ENCODE measurements at places on chromosomes 3 and 15.

DNA sequence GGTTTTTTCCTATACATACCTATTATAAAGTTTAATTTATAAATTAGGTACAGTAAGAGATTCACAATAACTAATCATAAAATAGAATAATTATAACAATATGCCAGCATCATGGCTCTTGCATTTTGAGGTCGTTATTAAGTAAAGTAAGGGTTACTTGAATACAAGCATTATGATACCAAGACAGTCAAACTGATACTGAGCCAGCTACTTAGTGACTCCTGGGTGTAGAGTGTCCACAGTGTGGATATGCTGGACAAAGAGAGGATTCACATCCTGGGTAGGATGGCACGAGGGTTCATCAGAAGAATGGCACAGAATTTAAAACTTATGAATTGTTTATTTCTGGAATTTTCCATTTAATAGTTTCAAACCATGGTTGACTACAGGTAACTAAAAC lies 157.2 kb upstream of the IL12A start:
- DNase-seq, result no peak

DNA sequence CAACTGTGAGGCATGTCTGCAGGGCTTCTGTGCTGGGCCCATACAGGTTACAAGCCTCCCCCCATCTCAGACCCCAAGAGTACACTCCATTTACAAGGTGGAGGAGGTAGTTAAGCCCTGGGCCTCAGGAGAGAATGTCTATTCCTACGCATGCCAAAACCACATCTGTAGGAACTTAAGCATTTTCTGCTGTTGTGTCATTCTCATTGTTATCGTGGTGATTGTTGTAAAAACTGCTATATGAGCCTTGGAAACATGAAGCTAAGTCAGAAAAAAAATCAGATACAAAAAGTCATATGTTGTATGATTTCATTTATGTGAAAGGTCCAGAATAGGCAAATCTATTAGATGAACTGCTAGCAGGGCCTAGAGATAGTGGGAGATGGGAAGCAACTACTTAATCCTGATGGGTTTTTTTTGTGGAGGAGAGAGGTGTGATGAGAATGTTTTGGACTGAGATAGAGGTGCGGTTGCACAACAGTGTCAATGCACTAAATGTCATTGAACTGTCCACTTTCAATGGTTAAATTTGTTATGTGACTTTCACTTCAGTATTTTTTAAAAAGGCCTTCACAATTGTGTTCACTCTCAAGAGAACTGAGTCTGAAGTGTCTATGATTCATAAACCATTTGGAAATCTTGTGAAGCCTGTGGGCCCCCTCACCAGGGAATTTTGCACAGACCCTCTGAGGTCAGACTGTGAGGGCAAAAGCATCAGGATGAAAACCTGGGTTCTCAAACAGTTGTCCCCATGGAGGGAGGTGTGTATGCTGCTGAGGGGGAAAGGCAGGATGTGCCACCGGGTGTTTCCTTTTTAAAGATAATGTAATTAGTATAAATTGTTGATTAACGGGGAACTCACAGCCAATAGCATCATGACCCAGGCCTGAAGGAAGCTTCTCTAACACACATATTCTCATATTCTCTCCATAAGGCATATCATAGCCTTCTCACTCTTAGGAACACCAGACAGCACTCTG lies 3.2 kb downstream of the RTP3 start:
- DNase-seq, result no peak

GRCh38 chr15:35838424-35839111 lies 292.6 kb upstream of the DPH6 start:
- no peak for DNase-seq

DNA sequence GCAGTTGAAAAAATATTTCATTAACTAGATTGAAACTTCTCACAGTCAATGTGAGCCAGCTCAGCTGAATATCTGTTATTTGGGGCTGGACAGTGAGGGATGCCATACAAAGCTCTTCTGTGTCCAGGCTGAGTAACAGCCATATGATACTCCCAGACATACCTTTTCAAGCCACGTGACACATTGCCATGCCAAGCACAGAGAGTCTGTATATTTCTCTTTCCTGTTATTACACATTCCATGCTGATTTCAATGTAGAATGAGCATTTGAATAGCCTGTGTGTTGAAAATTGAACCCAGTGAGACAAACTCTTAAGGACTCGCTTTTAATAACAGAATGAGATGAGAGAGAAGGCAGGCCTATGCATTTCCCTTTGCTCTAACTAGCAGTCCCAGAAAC lies 334.7 kb upstream of the RASGRP1 start:
- no peak for DNase-seq

DNA sequence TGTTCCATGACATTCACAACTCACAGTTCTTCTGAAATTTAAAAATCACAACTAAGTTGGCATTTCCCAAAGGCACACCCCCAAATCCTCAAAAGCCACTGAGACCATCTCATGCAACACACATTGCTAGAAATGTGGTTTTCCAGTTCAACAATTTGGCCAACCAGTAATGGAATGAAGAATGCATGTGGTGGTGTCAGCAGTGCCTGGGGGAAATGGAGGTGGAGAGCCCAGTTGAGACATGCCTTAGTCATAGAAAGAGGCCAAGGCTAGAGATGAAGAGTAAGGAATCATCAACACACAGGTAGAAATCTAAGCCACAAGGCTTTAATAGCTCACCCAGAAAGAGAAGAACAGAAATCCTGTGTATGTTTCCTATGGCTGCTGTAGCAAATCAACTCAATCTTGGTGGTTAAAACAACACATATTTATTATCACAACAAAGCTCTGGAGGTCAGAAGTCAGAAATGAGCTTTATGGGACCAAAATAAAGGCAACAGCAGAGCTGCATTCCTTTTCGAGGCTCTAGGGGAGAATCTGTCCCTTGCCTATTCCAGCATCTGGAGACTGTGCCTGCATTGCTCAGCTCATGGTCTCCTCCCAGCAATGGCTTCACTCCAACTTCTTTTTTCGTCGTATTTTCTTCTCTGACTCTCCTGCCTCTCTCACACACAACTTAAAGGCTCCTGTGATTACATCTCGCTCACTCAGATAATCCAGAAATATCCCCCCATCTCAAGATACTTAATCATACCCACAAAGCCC lies 54.0 kb downstream of the SNTN start:
- no peak for DNase-seq

DNA sequence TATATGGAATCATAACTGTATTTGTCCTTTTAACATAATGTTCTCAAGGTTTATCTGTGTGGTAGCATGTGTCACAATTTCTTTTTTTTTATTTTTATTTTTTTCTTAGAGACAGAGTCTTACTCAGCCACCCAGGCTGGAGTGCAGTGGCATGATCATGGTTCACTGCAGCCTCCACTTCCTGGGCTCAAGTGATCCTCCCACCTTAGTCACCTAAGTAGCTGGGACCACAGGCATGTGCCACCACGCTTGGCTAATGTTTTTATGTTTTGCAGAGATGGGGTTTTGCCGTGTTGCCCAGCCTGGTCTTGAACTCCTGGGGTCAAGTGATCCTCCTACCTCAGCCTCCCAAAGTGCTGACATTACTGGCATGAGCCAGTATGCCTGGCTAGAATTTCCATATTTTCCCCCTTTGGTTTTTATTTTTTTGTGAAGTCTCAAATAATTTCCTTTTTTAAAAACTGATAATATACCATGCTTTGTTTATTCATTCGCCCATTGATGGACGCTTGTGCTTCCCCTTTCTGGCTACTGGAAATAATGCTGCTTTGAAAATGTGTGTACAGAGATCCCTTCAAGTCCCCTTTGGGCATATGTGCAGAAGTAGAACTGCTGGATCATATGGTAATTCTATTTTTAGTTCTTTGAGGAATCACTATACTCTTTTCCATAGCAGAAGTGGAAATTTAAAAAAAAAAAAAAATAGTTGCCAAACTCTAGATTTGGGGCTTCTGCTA lies 28.4 kb downstream of the TMEM40 start:
- DNase-seq, result no peak

DNA sequence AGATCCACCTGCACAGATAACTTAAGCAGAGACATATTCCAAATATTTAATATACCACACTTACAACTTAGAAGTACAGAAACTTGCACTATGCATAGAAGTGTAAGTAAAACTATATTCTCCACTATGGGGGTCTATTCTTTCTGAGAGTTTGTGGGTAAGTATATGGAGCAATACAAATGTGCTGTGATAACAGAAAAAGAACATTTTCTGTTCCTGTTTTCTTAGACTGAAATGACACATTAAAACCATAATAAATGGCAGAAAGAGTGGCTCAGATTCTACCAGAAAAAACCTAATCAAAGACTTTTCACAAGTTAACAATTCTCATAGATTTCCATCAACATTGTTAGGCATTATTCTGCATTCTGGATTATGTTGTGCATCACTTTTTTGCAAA lies 96.6 kb upstream of the WNT7A start:
- no peak for DNase-seq

- DNase-seq, result no peak
Observed at GRCh38 chr3:63857311-63857710, 6.3 kb downstream of the THOC7 start.

GRCh38 chr3:39208463-39209055 lies 16.2 kb upstream of the XIRP1 start:
- peak; percentile 55 for DNase-seq

DNA sequence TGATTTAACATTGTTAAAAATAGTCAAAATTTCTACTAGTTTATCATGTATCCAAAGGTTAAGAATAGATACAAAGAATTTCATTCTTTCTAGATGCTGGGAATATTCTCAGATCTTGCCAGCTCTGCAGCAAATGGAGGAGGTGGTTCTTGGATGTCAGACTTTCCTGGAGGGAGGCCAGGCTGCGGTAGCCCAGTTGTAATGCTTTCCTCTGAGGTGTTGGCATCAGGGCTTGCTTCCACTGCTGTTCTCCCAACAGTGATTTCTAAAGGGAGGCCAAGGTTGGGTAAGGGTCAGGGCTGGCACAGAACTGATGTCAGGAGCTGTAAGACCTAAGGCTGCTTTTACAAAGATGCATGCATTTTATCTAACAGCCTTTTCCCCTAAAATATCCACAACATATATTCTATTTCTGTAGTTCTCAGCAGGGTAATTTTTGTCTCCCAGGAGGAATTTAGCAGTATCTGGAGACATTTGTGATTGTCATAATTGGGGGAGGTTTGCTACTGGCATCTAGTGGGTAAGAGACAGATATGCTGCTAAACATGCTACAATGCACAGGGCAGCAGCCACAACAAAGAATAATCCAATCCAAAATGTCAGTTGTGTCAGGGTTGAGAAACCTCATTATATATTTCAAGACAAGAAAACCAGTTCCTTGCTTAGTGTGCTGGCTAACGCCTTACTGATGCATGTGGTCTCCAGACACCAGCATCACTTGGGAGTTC lies 42.0 kb upstream of the SPTSSB start:
- no peak for DNase-seq

GRCh38 chr15:88036154-88036839 lies 220.2 kb downstream of the NTRK3 start:
- DNase-seq, result no peak

GRCh38 chr3:169618894-169619792 lies 44.4 kb downstream of the MECOM start:
- DNase-seq, result no peak

- DNase-seq, result no peak
Observed at GRCh38 chr3:115975796-115976195, 352.5 kb downstream of the GAP43 start.

DNA sequence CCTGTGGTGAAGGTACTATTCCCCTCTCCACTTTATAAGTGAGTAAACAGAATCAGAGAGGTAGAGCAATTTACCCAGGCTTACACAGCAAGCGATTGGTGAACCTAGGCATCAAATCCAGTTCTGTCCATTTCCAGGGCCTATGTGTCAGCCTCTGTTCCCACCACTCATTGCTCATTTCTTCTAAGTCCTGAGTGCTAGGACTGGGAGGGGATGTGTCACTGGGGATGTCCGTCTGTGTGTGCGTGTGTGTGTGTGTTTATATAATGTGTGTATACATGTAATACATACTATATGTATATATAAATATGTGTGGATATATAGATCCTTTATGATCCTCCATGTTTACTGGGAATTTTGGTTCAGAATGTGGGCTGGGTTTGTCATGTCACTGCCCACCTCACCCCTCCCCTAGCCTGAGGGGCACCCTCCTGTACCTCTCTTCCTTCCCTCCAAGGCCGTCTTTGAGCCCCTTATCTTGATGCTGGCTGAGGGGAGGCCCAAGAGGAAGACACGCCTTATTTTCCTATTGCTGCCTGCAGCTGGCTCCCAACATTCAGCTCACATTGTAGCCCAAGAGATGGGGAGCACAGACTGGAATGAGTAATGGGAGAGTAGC lies 2.1 kb downstream of the TMEM43 start:
- no peak for DNase-seq

DNA sequence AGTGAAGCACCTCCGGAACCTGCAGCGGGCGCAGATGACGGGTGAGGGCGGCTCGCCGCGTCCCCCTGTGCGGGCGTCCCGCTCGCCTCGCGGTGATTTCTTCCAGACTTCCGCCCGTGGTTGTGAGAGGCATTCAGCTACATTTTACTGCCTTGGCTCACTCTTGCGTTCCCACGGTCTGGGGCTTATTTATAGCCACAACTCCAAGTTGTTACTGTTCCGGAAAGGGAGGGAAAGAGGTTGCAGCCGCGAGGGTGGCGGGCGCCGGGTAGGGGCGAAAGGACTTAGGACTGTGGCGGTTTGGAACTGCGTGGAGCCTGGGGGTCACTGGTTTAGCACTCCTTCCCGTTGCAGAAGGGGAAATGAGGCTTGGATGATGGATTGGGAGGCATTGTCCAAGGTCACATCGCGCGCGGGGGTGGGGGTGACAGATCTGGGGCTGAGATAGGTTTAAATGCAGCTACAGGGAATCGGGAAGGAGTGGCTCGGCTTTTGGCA lies 1.1 kb downstream of the HES1 start:
- peak; percentile 44 for DNase-seq

DNA sequence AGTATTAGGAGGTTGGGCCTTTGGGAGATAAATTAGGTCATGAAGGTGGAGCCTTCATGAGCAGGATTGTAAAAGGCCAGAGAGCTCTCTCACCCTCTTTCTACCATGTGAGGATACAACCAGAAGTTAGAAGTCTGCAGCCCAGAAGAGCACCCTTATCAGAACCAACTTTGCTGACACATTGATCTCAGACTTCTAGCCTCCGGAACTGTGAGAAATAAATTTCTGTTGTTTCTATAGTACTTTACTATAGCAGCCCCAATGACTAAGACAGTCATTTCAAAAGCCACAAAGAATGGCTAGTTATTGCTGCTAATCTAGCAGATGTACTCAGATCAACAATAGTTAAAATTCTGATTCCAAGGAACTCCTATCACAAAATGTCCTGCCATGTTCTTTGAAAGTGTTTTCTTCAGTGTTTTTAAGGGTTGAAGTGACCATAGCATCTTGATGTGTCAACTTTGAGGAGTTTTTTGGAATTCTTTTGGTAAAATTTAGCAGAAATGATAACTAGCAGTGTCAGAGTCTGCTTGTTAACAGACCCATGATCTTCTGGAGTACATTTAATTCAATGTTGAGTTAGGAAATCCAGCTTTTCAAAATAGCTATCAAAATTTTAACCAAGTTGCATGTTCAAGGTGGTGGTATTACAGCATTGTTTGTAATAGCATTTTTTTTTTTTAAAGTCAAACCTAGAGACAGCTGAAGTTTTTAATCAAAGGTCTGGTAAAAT lies 10.3 kb downstream of the DZIP3 start:
- no peak for DNase-seq

Measured in activated CD4-positive, alpha-beta memory T cell treated with anti-CD3 and anti-CD28 coated beads for 36 hours (primary cell).